Upper lobe of left lung (tissue), 6 donors: ENCODE measurements at places on chromosomes 12 and 14. TPM values are rescaled to one million over a fixed set of nuclear protein-coding genes. Genes with fewer than 3 reads are reported as not detected.

Gene SLCO1B1
- total RNA-seq, result not detected

Gene IKZF4
- total RNA-seq, result 23.0 TPM

Gene FOXG1
- total RNA-seq, result not detected

Gene SERPINA3
- total RNA-seq, result 50.7 TPM

DNA sequence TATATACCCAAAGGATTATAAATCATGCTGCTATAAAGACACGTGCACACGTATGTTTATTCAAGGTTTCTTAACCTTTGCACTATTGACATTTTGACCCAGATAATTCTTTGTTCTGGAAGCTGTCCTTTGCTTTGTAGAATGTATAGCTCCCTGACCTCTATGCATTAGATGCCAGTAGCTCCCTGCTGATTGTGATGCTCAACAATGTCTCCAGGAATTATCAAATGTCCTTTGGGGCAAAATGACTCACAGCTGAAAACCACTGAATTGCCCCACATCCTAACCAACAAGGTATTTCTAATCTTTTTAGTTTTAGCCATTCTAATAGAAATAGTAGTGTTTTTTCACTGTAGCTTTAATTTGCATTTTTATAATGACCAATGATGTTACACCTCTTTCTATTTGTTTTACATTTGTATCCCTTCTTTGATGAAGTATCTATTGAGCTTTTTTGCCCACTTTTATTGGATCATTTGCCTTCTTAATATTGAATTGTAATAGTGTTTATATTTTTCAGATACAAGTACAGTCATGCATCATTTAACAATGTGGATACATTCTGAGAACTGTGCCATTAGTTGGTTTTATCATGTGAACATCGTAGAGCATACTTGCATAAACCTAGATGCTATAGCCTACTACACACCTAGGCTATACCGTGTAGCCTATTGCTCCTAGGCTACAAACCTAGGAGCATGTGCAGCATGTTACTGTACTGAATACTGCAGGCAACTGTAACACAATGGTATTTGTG lies 10.4 kb upstream of the NOPCHAP1 start:
- no peaks in the 10 kb centered on the region for H3K36me3 ChIP-seq
- no peak for DNase-seq
- H3K27me3 ChIP-seq, result no peaks in the 10 kb centered on the region
- no peaks in the 10 kb centered on the region for H3K4me1 ChIP-seq
- no peak overlapping the region for H3K27ac ChIP-seq

GRCh38 chr14:37580146-37580545 lies 14.9 kb downstream of the FOXA1 start:
- H3K27me3 ChIP-seq, result no peaks in the 10 kb centered on the region
- H3K4me1 ChIP-seq, result peaks cover 17% of the 10 kb centered on the region
- no peaks in the 10 kb centered on the region for H3K36me3 ChIP-seq
- no peak overlapping the region for H3K27ac ChIP-seq

- H3K27me3 ChIP-seq, result no peaks in the 10 kb centered on the region
- no peaks in the 10 kb centered on the region for H3K36me3 ChIP-seq
- H3K4me1 ChIP-seq, result no peaks in the 10 kb centered on the region
- no peak for DNase-seq
- H3K27ac ChIP-seq, result no peak overlapping the region
These were observed 275.2 kb upstream of the FLRT2 start for GRCh38 chr14:85254711-85255110.
